ENCODE measurements at places on chromosomes 6 and 20.

DNA sequence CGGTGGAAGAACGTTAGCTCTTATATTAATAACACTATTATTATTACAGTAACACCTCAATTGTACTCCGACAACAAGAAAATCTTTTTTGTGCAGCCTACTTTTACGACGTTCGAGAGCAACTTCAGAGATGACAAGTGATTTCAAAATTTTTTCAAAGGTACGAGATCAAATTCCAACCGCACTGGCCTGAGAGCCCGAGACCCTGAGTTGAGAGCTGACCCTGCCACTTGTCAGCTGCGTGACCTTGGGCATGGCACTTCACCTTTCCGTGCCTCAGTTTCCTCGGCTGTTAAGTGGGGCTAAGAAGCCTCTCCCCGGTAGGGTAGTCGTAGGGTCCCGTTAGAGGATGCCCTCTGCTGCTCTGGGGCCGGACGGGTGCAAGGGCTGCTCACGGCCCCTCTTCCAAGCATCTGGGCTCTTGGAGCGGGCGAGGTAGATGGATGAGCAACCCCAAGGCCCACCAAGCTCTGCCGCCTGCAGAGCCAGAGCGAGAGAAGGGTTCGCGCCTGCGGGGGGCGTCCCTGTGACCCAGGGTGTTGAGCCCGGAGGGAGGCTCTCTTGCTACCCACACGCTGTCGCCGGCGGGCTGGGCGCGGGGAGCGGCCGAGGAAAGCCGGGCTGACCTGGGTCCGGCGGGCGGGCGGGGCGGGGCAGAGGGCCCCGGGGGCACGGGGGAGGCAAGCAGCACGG is 510 bp downstream of the NDRG3 start:
- DNase-seq: peak; percentile 19

- DNase-seq: no peak
Observed at GRCh38 chr20:3014179-3014578, 29.2 kb upstream of the GNRH2 start.

DNA sequence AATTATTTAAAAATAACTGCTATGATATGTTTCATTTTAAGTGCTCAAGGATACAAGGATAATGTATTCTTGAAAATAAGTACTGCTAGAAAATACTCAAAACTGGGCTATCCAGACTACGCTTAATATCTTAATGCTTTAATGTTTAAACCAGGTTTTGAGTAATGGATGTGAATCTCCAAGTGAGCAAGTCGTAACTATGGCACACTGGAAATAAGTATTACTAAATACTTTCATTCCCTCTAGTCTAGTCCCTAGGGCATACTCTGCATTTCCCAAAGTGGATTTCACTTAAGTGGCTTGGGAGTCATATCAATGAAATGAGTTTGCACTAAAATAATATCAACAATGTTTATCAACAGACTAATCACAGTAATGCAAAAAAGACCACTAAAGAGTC is 48.1 kb downstream of the HMGCLL1 start:
- no peak for DNase-seq

DNA sequence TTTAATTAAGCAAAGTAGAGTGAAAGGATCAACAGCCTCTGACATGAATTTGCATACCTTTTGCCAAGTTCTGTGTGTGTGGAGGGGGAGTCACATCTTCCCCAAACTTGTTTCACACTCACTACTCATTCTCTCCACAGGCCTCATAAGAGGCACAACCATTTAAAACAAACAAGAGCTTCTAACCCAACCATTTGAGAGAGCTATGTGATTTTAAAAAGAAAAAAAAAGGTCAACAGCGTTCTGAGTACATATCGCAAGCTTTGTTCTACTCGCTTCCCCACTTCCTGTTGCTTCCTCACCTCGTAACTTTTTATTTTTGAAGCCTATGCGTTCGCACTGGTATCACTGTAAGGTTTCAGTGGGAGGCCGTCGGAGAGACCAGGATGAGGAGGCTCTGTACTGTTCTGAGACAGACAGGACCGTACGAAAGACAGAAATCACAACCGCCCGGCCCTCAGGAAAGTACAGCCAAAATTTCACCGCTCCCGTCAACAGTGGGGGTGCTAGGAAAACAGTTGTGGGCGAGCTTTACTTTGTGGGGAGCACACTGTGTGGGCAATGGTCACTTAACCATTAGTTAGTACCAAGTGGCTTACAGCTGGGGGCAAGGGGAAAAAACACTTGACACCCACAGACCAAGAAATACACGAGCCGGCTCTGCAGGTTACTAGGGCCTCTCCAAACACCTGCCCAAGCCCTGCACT is 61.3 kb downstream of the TRERF1 start:
- peak; percentile 45 for DNase-seq

GRCh38 chr20:16317445-16318362 is 255.5 kb downstream of the KIF16B start:
- DNase-seq: no peak

DNA sequence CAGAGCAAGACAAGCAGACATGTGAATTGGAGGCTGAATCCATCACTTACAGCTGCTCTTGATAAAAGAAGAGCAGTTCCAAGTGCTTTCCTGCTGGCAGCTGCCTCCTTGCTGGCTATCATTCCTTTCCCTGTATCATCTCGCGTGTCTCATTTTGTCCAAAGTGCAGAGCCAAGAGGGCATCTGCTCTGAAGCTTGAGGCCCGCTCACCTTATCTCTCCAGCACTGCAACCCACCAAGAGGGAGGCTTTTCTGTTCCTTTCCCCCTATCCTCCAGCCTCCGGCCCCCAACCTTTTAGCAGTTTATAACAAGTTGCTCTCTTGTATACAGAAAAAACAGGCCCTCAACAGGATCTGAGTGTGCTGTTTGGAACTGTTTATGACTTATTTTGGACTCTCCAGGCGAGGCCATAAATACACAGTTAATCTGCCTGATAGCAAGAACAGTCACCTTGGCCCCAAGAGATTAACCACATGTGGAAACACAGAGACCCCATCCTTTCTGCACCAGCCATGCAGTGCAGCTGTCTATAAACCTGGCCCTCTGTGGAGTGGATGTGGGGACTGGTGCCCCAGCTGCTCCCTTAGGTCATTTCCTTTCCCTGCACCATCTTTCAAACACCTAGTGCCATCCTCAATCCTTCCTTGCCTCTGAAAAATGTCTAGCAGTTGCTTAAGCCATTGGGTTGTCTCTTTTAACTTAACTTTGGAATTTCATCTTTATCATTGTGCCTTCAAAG is 172.5 kb upstream of the FERMT1 start:
- no peak for DNase-seq

DNA sequence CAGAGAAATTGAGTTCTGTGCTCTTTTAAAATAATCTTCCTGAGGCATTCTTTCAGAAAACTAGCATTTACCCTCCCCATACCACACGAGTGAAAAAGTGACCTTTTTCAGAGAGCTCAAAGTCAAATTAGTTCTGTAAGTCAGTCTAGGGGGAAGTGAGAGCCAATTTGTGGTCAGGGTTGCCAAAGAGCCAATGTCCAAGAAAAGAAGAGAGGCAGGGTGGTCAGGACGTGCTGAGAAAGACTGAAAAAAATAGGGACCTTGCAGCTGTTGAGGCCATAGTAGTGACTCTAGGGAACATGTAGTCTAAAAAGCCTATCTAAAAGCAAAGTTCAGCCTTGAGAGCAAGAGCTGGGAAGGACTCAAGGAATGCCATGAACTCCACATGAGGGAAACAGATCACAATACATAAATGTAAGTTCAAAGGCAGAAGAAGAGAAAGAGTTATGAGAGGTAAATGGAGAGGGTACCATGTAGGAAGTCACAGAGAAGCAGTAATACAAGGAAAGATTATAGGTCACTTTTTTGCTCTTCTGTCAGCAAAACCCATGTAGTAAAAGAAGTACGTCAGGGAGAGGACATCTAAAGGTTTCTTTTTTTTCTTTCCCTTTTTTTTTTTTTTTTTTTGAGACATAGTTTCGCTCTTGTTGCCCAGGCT is 565.1 kb upstream of the FLRT3 start:
- DNase-seq: no peak

DNA sequence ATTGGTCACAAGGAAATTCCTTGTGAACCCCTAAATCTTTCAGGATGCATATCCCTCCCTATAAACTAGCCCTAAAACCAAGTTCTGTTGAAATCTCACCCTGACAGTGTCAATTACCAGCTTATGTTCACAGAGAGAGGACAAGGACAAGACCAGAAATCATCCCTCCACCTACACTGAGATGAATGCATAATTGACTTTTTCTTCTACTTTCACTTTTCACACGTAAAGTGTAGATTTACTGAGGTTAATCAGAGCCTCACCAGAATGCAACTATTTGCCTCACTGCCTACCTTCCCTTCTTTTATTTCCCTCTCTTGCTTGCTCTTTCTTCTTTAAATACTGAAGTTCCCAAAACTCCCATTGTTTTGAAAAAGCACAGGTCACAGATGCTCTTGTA is 15.3 kb upstream of the NKAIN2 start:
- no peak for DNase-seq

GRCh38 chr6:56033401-56033800 is 158.0 kb upstream of the BMP5 start:
- no peak for DNase-seq

DNA sequence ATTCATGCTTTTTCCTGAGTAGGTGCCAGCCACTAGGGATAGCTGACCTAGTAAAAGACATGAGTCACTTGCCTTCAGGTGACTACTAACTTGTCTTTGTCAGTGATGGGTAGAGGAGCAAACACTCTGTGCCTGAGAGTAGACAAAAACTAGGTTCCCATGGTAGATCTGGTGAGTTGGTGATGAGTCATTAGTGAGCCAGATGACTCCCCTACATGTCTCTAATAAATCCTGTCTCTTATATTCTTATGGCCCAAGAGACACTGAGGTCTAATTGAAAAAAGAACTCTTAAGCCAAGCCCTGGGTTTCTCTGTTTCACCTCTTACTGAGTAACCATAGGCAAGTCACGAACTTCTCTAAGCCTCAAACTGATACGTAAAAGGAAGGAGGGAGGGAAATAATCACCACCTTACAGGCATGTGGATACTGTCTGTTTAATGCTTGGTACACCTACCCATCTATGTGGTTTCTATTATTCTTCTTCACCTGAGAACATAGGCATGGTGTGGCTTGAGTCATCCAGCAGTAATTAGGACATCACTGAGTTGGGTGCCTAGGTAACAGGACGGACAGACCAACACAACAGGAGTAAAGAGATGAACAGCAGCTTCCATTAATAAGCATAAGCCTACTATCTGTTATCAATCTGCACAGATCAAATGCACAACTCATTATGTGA is 20.3 kb downstream of the TTPAL start:
- no peak for DNase-seq

- no peak for DNase-seq
Observed at GRCh38 chr6:18978337-18979128, 591.4 kb downstream of the RNF144B start.

GRCh38 chr6:52216932-52217575 is 27.2 kb downstream of the IL17F start:
- DNase-seq: no peak

DNA sequence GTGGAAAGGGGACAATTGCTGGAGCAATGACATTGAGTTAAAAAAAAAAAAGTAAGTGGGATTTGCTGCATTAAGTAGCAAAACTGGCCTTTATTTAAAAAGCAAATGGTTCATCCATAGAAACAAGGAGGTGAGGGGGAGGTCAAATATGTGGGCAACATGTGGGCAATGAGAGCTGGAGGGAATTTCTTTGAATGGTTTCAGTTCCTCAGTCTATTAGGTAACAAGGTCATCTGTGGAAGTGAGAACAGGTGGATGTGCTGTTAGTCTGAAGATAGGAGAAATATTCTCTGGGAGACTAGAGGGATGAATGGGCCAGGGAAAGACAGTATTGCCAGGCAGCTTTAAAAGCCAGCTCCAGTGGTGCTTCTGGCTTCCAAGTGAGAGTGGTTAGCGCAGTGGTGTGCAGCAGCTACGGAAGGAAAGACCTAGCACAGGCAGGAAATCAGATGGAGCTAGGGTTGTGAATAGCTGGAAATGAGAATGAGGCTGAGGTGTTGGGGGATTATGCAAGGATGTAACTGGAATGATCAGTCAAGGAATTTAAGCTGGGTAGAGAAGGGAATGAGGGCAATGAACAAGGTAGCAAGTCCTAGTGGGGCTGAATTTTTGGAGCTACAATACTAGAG is 727.6 kb downstream of the PTPRT start:
- no peak for DNase-seq

GRCh38 chr6:21429291-21429690 is 164.3 kb upstream of the SOX4 start:
- DNase-seq: no peak

- DNase-seq: no peak
Observed at GRCh38 chr6:31651602-31652191, 764 bp downstream of the BAG6 start.

GRCh38 chr6:158142789-158143188 is 25.3 kb downstream of the SERAC1 start:
- no peak for DNase-seq

- no peak for DNase-seq
Observed at GRCh38 chr20:50467718-50468356, 42.3 kb upstream of the PTPN1 start.

DNA sequence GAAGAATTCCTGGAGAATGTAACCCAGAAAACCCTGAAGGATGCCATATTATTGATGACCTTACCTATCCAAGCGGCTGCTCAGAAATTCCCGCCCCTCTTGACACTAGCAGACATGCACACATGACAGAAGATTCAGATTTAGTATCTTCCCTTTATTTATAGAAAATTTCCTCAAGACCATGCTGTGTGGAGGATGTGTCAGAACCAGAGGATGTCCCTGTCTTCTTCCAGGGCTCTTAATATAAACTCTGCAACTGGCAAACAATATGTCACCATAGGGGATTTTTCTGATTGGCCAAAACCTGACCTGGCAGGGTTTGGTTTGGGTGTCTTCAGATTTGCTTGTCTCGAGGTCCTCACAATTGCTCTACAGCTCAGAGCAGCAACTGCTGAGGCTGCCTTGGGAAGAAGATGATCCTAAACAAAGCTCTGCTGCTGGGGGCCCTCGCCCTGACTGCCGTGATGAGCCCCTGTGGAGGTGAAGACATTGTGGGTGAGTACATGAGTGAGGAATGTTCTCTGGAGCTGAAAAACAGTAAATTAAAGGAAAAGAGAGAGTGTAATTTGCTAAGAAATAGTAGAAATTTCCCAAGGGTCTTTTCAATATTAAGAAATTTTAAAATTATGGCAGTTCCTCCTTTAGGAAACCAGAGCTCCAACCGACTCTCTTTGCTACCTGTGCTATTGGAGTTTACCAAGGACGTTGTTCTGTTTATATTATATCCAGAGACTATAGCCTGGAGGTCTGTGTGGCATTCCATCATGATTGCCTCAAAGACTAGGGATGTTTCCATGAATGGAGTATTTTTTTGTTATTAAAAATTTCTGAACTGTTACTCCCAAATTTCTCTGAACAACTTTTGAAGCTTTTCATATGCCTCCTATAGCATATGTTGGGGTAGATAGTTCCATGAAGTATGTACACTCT is at the start of gene HLA-DQA2:
TSS of gene HLA-DQA2 (plus strand) at position 361 of the 930 bp plus-strand sequence. CDS start at position 414, 53 bp downstream.
- no peak for DNase-seq

- no peak for DNase-seq
Observed at GRCh38 chr6:61886608-61887259, 399.3 kb downstream of the KHDRBS2 start.

GRCh38 chr6:130547723-130548122 is 181.9 kb downstream of the TMEM200A start:
- no peak for DNase-seq

GRCh38 chr6:5518936-5519491 is 257.7 kb downstream of the FARS2 start:
- no peak for DNase-seq
